Endodermal cell (in vitro differentiated cells): ENCODE measurements at places on chromosomes 13 and 19.
A peak's percentile ranks its signal among the peaks of the same experiment; 100 is the strongest.

- no peaks in the 10 kb centered on the region for H3K4me1 ChIP-seq
- no peak overlapping the region for H3K4me3 ChIP-seq
- no peaks in the 10 kb centered on the region for H3K27me3 ChIP-seq
Measured at GRCh38 chr19:18496167-18496979, 25.5 kb downstream of the ELL start.

- H3K27me3 ChIP-seq, result no peaks in the 10 kb centered on the region
- no peak overlapping the region for H3K4me3 ChIP-seq
- no peak for DNase-seq
- H3K4me1 ChIP-seq, result peaks cover 7% of the 10 kb centered on the region
- no peaks in the 10 kb centered on the region for H3K36me3 ChIP-seq
Measured at GRCh38 chr13:102386461-102386860, 15.4 kb downstream of the FGF14 start.

DNA sequence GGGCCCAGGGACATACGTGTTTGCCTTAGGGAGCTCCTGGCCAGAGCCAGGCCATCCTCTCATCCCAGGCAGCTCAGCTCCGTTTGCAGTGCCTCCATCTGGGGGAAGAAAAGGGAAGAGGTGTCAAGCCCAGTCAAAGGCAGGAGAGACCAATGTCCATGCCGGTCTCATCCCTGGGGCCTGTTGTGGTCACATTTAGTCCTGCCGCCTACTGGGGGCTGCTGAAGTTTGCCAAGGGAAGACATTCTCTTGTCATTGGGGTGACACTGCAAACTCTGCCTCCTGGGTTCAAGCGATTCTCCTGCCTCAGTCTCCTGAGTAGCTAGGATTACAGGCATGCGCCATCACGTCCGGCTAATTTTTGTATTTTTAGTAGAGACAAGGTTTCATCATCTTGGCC is 195.2 kb downstream of the UQCRFS1 start:
- no peak overlapping the region for H3K4me3 ChIP-seq
- H3K27me3 ChIP-seq, result peaks cover 28% of the 10 kb centered on the region
- no peaks in the 10 kb centered on the region for H3K36me3 ChIP-seq
- H3K4me1 ChIP-seq, result peaks cover 15% of the 10 kb centered on the region
- no peak overlapping the region for H3K27ac ChIP-seq

GRCh38 chr13:99269627-99270241 is 11.6 kb upstream of the GPR18 start:
- peaks cover 3% of the 10 kb centered on the region for H3K4me1 ChIP-seq
- peaks cover 15% of the 10 kb centered on the region for H3K36me3 ChIP-seq
- H3K4me3 ChIP-seq, result no peak overlapping the region
- DNase-seq, result no peak
- H3K27me3 ChIP-seq, result no peaks in the 10 kb centered on the region

- H3K4me1 ChIP-seq, result no peaks in the 10 kb centered on the region
- no peak overlapping the region for H3K4me3 ChIP-seq
- DNase-seq, result no peak
- no peaks in the 10 kb centered on the region for H3K27me3 ChIP-seq
- H3K27ac ChIP-seq, result no peak overlapping the region
Measured at GRCh38 chr19:33446330-33447293, 73.1 kb downstream of the CEBPG start.

DNA sequence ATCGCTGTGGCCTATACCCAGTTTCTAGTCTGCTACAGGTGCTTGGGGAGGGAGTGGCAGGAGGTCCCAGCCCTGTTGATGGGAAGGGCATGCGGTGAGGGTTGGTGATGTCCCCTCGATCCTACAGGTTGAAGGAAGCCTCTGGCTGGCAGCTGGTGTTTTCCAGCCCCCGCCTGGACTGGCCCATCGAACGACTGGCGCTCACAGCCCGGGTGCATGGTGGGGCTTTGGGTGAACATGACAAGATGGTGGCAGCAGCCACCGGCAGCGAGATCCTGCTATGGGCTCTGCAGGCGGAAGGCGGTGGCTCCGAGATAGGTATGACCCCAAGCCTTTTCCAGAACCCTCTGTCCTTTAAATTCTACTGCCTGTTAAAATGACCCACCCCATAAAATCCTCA is 3.9 kb downstream of the SHKBP1 start:
- H3K4me1 ChIP-seq, result no peaks in the 10 kb centered on the region
- peaks cover 38% of the 10 kb centered on the region for H3K36me3 ChIP-seq
- no peak overlapping the region for H3K27ac ChIP-seq
- no peak overlapping the region for H3K4me3 ChIP-seq
- no peaks in the 10 kb centered on the region for H3K27me3 ChIP-seq

DNA sequence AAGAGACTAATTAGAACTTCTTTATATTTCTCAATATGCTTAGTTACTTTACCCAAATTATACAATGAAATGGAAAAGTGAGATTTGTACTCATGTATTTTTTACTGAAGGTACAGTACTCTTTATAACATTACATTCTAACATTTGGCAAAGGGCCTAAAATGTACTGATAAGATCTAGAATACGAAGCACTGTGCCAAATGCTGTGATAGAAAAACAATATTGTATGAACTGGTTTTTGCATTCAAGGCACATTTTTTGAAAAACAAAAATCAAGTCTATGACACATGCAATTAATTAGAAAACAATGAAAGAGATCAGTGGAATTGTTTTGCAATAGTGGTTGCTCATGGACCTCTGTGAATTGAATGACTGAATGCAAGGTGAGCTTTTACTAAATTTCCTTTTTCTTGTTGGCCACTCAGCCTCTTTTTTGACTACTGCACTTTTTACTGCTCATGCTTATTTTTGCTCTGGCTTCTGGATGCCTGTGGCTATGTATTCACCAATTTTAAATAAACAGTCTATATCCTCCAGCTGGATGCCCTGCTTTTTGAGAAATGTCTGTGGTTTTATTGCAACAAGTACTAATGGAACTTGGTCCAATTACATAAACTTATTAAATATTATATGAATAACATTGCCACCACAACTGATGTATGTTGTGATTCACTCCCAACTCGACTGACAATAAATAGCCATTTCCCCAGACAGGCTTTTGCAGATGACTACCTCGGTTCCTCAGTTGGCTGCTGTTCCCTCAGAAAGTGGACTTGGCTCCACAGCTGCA is 41.4 kb upstream of the OBI1 start:
- no peaks in the 10 kb centered on the region for H3K36me3 ChIP-seq
- no peaks in the 10 kb centered on the region for H3K4me1 ChIP-seq
- no peak for DNase-seq
- H3K27ac ChIP-seq, result no peak overlapping the region
- no peak overlapping the region for H3K4me3 ChIP-seq

GRCh38 chr19:38729653-38730469 is 14.4 kb downstream of the CAPN12 start:
- peak; percentile 95 for DNase-seq
- H3K36me3 ChIP-seq, result peaks cover 51% of the 10 kb centered on the region
- no peak overlapping the region for H3K27ac ChIP-seq
- H3K4me1 ChIP-seq, result peaks cover 8% of the 10 kb centered on the region

- no peaks in the 10 kb centered on the region for H3K4me1 ChIP-seq
- no peaks in the 10 kb centered on the region for H3K36me3 ChIP-seq
- H3K4me3 ChIP-seq, result peak overlapping the region; percentile 77
- H3K27ac ChIP-seq, result no peak overlapping the region
- no peaks in the 10 kb centered on the region for H3K27me3 ChIP-seq
Measured at GRCh38 chr13:30395192-30396158, 26.8 kb upstream of the UBE2L5 start.

DNA sequence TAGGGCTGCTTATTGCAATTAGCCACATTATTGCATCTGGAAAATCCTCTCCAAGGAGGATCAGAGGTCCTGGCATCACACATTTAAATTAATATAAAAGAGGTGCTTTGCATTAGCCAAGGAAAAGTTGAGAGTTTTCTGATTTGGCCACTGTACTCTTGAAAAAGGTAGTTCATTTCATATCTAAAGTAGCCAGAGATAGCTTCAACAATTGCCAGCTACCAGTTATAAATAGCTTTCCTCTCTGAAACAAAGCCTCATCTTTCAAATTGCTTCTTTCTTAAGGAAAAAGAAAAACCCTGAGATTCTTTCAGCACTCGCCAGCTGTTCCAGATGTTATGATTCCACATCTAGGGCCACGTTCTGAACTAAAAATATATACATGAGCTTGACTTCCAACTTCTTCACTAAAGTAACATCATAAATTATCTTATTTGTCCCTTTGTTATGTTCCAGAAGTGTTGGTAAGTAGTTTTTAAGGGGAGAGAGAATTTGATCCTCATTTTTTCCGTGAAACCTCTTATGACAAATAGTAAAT is 69.6 kb downstream of the ERCC5 start:
- no peak overlapping the region for H3K4me3 ChIP-seq
- no peaks in the 10 kb centered on the region for H3K36me3 ChIP-seq
- no peak for DNase-seq

DNA sequence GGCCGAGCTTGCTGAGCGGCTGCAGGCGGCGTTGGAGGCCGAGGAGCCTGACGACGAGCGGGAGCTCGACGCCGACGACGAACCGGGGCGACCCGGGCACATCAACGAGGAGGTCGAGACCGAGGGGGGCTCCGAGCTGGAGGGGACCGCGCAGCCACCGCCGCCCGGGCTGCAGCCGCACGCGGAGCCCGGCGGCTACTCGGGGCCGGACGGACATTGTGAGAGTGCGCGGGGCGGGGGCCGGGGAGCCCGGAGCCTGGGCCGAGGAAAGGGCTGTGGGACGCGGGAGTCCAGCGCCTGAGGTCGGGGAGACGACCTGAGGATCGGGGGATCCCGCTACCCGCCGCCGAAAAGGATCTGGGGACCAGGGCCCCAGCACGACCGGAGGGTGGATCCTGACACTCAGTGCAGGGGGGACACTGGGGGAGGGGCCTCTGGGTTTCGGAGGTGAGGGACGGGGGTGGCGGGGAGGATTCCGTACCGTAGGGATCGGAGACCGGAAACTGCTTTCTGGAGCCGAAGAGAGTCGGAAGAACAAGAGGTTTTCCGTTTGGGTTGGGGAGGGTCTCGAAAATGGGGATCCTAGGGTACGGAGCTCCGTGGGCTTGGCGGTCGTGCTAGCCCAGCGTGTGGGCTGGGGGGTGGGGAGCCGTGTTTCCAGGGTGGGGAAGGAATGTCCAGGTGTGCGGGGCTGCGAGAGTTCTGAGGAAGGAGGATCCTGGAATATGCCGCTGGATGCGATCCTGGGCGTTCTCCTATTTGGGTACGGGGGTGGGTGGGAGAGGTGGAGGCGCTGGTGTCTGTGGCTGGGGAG is 616 bp downstream of the HNRNPUL1 start:
- DNase-seq, result peak; percentile 78
- peak overlapping the region; percentile 91 for H3K4me3 ChIP-seq
- peak overlapping the region; percentile 96 for H3K27ac ChIP-seq
- no peaks in the 10 kb centered on the region for H3K27me3 ChIP-seq
- peaks cover 32% of the 10 kb centered on the region for H3K36me3 ChIP-seq

- H3K4me3 ChIP-seq, result no peak overlapping the region
- DNase-seq, result no peak
- H3K4me1 ChIP-seq, result no peaks in the 10 kb centered on the region
- no peaks in the 10 kb centered on the region for H3K36me3 ChIP-seq
Measured at GRCh38 chr19:33552191-33552927, 30.8 kb upstream of the PEPD start.

DNA sequence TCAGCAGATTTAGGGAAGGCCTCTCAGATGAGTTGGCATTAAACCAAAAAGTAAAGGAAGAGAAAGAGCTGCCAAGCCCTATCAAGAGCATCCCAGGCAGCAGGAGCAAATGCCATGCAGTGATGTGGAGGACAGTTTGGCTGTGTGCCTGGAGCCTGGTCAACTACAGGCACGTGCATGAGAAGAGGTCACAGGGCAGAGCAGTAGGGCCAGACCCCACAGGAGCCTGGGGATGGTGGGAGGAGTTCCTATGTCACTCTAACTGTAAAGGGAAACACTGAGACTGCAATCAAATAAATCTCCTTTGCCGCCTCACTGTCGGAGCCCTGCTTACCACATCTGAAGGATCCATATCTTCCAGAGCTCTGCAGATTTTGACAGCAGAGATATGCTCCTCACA is 240.5 kb downstream of the ENOX1 start:
- H3K4me3 ChIP-seq, result no peak overlapping the region
- peaks cover 36% of the 10 kb centered on the region for H3K27me3 ChIP-seq
- H3K27ac ChIP-seq, result no peak overlapping the region
- H3K4me1 ChIP-seq, result peaks cover 23% of the 10 kb centered on the region
- no peaks in the 10 kb centered on the region for H3K36me3 ChIP-seq

DNA sequence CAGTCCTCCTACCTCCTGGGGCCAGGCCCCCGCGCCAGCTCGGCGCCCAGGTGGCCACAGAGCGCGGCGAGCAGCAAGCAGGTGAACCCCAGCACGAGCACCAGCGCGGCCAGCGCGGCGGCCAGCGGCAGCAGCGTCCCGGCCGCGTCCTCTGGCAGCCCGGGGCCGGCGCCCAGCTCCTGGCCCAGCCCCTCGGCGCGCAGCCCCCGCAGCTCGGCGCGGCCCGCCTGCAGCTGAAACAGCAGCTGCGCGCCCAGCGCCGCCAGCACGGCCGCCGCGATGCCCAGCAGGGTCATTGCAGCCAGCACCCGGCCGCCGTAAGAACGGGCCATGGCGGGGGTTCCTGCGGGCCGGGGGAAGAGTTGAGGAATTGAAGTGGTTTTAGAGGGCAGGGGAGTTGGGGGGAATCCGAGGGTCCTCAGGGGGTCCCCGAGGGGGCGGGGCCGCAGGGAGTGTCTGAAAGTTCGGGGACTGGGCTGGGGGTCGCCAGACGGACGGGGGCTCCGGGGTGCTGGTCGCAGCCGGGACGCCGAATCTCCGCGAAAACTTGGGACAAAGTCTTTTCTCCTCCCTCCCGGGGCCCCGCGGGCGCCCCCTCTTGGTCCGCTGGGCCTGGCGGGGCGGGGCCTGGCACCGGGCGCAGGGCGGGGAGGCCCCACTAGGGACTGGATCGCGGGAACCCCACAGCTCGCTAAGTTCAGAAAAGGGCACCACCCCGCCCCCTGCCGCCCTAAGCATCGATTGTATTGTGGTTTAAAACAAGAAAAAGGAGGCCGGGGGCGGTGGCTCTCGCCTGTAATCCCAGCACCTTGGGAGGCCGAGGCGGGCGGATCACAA is at the start of gene TMEM221:
Gene TMEM221, minus strand, starts transcription at position 538 of the 837 bp plus-strand sequence. Its CDS starts 206 bp downstream, at position 332.
- no peak within 1 kb of the TSS for H3K27ac ChIP-seq
- no peaks in the 10 kb centered on the region for H3K4me1 ChIP-seq
- H3K4me3 ChIP-seq, result peak within 1 kb of the TSS; percentile 72
- H3K36me3 ChIP-seq, result no peaks in the 10 kb centered on the region
- H3K27me3 ChIP-seq, result peaks cover 24% of the 10 kb centered on the region
- peak; percentile 86 for DNase-seq

DNA sequence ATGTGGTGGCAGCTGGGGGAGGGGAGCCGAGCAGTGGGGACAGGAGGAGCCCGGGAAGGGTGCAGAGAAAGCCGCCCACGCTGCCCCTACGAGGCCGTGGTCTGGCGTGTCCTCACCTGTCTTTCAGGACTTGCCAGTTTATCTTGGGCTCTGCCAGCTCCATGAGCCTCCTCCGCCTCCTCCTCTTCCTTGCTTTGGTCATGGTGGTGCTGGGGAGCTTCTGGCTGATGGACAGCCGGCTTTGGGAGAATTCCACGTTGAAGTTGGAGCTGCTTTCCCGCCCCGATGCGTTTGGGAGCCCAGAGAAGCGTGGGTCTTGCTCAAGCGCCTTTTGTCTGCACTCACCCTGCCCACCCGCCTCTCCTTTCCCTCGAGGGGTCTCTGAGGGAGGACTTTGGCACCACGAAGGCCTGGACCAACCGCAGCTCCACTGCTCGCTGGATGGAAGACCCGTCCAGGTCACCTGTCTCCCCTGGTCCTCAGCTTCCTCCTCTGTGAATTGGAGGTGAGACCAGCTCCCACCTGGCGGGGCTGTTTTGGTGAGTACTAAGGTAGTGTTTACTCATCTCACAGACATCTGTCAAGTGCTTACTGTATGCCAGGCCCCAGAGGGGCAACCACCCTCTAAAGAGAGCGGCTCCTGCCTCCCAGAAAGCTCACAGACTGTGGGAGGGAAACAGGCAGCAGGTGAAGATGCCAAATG is 29.7 kb upstream of the MIER2 start:
- H3K27ac ChIP-seq, result no peak overlapping the region
- peak; percentile 49 for DNase-seq
- H3K4me1 ChIP-seq, result no peaks in the 10 kb centered on the region
- H3K27me3 ChIP-seq, result no peaks in the 10 kb centered on the region
